Activated CD4-positive, CD25-positive, alpha-beta regulatory T cell treated with anti-CD3 and anti-CD28 coated beads, Interleukin-2, amount 50 U/mL, for 24 hours (primary cell): ENCODE measurements at places on chromosomes 5 and 9.
A peak's percentile ranks its signal among the peaks of the same experiment; 100 is the strongest.

DNA sequence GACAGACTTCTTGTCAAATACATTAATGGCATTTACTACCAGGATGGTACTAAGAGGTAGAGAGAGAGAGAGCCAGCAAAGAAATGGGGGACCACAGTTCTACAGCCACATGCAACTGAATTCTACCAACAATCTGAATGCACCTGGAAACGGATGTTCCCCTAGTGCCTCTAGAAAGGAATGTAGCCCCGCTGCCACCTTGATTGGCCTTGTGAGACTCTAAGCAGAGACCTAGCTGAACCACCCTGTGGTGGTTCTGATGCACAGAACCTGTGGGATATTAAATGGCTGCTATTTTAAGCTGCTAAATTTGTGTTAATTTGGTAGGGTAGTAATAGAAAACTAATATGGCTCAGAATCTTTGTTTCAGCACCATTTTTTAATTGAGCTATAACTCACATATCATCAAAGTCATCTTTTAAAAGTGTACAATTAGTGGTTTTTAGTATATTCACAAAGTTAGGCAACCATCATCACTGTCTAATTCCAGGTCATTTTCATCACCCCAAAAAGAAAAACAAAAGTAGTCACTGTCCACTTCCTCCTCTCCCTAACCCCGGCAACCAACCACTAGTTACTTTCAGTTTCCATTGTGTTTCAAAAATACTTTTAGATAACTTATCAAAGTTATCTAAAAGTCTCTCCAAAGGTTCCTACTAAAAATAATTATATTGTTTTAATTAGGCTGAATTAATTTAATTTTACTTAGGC, 51.7 kb downstream of the CPLANE1 start:
- ATAC-seq: peak; percentile 38

GRCh38 chr5:68178579-68178978, 37.0 kb upstream of the PIK3R1 start:
- ATAC-seq: peak; percentile 80

GRCh38 chr5:175253597-175253996, 190.4 kb downstream of the DRD1 start:
- no peak for ATAC-seq

- no peak for ATAC-seq
Measured at GRCh38 chr9:89675058-89675742, 70.4 kb downstream of the GADD45G start.

- no peak for ATAC-seq
Measured at GRCh38 chr9:110183208-110184145, 24.5 kb downstream of the C9orf152 start.

DNA sequence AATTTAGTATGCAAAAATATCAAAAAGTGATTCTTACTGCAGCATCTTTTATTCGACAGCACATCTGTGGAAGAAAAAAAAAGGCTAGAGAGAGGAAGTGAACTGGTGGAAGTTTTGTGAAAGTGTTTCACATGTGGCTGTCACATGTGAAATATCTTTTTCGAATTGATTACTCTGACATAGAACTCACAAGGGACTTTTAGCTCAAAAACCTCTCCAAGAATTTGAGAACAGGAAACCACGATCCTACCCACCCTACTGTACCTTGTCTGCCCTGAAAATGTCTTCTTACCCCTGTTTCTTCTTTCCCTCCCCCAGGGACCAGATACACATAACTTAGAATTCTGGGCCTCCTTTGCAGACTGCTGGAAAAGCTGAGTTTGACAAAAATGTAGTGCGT, 106.5 kb upstream of the PRRC1 start:
- no peak for ATAC-seq

- ATAC-seq: no peak
Measured at GRCh38 chr9:95771556-95772246, 103.8 kb upstream of the ERCC6L2 start.

DNA sequence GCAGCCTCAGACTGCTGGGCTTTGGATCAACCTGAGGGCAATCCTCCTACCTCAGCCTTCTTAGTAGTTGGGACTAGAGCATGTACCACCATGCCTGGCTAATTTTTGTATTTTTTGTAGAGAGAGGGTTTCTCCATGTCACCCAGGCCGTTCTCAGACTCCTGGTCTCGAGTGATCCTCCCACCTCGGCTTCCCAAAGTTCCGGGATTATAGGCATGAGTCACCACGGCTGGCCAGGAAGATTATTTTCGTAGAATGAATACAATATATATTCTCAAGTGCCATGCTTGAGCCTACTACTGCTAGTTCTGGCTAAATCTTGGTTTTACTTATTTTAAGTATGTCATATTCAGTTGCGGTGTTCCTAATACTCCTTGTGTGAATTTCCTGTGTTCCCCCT, 88.2 kb upstream of the CLINT1 start:
- no peak for ATAC-seq

- ATAC-seq: no peak
Measured at GRCh38 chr9:93596399-93596798, 20.0 kb downstream of the PHF2 start.

- ATAC-seq: no peak
Measured at GRCh38 chr9:34630402-34631154, 1.7 kb upstream of the ARID3C start.

DNA sequence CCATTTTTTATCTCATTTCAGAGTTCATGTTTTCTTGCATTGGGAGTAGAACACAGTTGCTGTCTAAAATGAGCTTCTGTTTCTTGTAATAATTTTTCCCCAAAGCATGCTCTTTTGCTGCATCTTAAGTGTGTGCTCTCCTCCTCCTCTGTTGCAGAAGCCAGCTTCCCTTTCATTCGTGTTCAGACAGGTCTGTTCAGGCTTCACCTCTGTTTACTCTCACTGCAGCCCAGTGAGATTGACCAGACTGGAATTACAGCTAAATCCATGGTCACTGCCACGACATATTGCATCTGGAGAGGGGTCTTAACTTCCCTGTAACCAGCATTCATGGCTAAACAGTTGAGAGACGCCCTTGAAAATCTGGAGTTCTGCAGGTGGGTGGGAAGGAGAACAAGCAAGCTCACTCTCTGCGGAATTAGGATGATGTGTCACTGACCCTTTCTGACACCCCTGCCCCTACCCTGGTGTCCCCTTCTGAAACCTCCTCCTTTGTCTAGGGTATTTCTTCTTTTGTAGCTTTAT, 223.2 kb downstream of the FSTL4 start:
- ATAC-seq: no peak

GRCh38 chr5:9622971-9623421, 7.2 kb downstream of the TAS2R1 start:
- ATAC-seq: no peak

DNA sequence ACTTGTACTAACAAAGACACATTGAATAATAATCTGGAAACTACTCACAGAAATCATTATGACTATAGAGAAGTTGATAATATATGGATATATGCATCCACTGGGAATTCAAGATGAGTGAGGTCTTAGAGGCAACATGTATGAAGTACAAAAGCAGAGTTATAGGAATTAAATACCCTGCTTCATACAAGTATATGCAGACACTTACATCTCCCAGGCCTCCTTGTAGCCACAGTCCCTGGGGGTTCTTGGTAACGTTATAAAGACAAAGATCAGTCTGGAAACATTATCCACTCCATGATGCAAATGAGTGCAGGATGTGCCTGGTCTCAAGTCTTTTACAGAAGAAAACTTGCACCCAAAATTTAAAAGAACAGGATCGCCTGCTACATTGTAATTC, 92.4 kb upstream of the ANXA1 start:
- ATAC-seq: no peak

DNA sequence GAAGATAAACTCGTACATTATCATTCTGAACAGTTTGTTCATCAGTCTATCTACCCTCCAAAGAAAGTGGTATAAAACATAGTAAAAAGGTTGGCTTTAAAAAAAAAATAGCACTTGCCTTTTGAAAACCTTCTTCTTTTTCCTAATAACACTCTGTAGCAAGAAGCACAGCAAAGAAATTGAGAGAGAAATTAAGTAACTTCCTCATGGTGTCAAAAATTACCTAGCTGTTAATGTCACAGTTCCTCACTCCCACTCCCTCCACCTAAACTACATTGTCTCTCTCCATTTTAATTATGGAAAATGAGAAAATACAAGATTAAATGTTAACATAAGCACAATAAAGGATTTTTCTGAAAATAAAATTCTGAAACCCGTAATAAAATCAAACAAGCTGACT, 72.2 kb downstream of the CERT1 start:
- no peak for ATAC-seq

DNA sequence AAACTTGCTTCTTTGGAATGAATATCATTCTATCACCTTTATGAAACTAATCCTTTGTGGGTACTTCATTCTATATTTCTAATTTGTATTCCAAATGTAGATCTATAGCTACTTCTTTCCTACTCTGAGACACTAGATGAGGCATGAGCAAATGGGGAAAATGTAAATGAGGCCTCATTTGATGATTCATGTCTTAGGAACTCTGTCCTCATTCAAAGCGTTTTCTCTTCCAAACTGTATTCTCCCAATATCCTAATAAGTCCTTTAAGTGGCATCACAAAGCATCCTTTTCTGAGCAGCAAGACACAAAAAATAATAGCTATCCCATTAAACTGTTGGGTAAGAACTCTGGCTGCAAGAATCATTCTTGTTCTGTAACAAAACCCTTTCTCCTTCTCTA, 56.1 kb downstream of the TTLL11 start:
- ATAC-seq: no peak

DNA sequence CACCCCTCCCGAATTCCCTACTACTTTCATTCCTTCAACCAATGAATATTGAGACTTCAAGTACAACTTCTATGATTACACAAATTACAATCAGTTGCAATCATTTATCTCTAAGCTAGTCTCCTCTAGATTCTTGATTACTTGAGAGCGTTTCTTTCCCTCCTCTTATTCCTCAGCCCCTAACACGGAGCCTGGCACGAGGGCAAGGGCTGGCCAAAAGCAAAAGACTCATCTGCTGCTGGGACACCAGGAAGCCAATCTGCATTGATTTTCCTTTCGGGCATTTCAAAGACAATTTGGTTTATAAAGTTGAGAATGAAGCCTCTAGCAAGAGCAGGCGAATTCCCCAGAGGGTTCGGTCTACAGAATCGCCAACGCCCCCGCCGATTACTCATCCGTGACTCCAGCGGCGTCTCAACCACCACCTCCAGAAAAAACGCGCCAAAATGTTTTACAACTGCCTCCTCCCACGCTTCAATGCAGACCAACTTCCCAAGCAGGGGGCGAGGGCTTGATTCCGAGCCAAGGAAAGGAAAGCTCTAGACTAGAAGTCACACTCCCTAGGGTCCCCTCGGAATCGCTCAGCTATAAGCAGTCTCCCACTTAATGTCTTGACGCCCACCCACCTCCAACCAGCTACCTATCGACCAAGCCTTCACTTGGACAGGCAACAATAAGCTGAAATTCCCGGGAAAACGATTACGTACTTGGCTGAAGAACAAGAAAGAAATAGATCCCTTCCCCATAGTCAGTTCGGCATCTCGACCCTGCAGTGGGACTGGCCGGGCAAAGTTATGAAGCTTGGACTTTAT, 1.5 kb downstream of the PCSK1 start:
- no peak for ATAC-seq

DNA sequence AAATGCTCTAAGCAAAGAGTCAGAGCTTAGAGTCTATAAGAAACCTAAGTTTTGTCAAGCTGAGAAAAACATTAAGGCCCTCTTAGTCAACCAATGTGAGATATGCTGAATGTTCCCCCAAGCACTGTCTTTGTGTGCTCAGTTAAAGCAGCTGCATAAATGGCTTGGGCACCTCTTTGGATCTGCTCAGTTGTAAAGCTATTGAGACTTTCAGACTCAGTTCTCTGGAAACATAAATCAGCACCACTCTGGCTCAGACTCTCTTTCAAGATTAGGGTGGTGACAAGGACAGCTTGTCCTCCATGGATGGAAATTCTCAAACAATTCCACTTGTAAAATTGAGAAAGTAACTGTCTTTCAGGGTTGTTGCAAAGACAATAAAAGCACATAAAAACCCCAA, 807.9 kb downstream of the PRELID2 start:
- ATAC-seq: no peak

DNA sequence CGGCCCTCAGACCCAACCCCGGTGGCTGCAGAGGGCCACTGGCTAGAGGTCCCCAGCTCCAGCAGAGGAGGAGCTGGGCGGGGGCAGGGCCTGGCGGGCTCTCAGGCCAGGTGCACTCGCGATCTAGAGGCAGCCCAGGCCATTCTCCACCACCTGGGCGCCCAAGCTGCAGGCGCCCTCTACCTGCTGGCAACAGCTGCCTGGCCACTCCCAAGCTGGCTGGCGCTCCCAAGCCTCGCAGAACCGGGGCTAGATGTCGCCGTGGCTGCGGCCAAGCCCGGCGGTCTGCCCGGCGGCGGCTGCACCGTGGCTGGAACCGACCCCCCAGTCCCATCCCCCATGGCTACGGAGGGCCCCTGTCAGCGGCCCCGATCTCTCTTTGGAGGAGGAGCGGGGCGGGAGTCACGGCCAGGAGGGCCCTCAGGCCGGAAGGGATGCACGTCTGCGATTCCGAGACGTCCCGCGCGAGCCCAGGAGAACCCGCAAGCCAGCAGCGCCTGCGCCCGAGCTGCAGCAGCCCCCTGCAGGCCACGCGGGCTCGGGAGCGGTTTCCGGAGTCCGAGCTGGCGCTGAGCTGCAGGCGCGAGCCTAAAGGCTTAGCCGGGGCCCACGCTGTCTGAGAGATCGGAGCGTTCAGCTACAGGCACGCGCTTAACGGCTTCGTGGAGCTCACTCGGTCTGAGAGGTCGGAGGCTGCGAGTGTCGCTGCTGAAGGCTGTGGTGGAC, 44.3 kb upstream of the BICD2 start:
- peak; percentile 61 for ATAC-seq

GRCh38 chr5:14069021-14069420, 74.1 kb upstream of the TRIO start:
- ATAC-seq: no peak

DNA sequence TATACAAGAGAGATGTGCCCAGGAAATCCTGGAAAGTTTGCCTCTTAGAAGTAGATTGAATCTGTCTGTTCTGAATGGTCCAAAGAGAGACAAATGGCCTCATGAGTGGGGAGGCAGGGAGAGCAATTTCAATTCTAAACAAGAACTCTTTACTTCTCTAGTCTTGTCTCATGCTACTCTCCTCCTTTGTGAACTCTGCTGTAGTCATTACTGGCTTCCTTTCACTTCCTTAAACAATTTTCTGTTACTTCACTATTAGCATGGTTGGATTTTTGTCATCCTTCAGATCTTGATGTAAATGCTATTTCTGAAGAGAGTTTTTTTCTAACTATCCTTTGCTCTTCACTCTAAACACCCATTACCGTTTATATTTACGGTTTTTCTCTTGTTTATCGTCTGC, 54.0 kb upstream of the GRIN3A start:
- no peak for ATAC-seq

DNA sequence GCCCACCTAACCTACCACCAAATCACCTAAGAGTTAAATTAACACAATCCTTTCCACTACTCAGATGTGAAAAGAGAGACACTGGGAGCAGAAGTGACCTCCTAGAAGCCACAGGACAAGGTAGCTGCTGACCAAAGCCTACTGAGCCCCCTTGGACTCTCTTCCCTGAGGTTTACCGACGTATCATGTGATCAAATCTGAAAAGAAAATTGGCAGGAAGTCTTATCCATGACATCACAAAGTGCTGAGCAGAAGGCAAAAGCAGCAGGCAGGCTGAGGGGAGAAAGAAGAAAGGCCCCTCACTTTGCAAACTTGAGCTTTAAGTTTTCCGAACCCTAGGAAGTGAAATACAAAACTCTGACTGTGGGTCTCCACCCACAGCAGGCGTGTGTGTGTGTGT, 11.1 kb downstream of the PRELID2 start:
- ATAC-seq: no peak

- no peak for ATAC-seq
Measured at GRCh38 chr9:93525476-93525875, 50.9 kb upstream of the PHF2 start.

- no peak for ATAC-seq
Measured at GRCh38 chr9:111393971-111394370, 63.9 kb upstream of the OR2K2 start.
